ENCODE measurements at places on chromosomes 6 and 20.

DNA sequence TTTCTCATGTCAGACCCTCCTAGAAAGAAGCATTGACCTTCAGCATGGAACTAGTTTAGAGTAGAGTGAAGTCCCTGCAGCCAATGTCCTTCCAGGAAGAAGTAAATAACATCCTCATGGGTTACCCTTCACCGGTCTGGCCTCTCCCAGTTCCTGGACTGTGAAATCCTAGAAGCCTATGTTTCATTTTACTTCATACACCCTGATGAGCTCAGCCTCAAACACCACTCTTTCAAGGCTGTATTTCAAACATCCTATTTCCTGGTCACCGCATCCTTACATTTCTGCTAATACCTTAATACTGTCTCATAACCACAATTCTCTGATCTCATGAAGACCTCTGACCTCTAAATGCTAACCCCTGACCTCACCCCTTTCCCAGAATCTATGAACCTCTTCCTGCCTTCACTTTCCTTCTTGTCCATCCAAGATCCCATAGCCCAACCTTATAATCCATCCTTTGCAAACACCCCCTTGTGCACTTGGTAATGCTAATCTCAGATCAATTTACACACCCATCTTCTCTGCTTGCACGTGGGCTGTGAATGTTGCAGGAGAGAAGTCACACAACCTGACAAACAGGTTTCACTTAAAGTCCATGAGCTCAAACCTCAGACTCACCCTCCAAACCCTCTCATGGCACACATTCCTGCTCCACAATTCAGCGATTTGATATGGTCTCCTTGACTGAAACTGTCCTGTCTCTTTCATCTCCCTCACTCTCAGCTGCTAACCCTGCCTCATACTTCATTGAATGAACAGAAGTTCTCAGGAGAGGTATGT, 30.2 kb downstream of the SLC2A10 start:
- no peak for DNase-seq

- no peak for DNase-seq
Observed at GRCh38 chr6:35202066-35202546, 11.7 kb upstream of the SCUBE3 start.

DNA sequence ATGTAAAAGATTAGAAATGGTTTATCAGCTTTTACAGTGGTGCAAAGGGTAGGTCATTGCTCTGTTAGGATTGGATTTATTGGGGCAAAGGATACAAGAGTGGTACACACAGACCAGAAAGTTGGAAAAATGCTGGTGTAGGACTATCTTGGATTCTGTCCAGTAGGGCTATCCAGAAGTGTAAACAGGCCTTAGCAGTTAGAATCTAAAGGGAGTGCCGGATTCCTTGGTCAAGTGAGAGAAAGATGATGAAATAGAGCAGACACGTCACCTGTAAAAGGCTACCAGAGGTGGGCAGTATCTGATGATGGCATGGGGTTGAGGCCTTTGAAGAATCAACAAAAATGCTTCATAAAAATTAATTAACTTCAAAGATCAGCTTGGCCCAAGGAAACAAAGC, 975.9 kb downstream of the KIF16B start:
- no peak for DNase-seq

GRCh38 chr6:133956416-133957049, 3.5 kb downstream of the TBPL1 start:
- no peak for DNase-seq

DNA sequence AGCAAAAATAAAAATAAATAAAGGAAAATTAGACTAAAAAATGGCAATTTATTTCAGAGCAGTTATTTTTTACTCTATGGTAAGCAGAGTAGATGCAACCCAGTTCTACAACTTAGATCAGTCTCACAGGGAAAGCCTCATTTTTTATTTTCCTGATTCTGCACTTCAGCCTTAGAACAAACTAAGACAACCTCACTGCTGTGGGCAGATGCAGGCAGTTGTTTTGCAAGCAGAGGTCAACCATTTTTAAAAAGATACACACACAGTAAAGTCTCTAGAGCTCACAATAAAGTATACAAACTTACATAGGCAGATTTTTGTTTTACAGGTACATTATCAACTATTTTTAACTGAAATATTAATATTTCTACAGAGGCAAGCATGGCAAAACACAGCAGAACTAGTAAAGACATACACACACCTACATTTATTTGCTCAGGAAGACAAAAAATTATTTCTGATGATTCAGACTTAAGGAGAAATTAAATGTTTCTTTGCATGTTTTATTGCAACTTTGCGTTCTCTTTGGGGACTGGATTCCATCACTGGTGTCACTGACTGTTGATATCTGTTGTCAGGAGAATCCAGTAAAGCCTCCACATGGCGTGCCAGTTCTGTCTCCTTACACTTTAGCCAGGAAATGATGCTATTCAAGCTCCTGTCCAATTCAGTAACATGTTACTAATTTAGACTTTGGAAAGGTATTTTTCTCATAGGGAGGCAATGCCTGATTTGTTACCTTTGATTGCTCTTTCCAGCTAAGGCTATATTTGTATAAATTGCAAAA, 102.7 kb downstream of the TRDN start:
- no peak for DNase-seq

DNA sequence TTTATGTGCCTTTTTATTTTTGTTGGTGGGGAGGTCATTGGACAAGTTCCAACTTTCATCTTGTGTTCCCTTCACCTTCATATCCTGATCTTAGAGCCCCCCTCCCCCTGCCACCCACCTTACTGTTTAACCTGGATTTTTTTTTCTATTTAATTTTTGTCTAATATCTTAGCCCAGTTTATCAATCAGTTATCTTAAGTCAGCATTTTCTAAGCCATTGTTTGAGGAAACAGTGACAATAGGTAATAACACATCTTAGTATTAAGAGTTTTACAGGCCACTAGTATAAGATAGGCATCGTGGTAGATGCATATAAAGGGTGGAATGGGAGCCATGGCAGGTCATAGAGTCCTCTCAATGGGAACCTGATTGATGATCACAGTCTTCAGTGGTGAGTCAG, 2.4 kb downstream of the ABT1 start:
- no peak for DNase-seq

DNA sequence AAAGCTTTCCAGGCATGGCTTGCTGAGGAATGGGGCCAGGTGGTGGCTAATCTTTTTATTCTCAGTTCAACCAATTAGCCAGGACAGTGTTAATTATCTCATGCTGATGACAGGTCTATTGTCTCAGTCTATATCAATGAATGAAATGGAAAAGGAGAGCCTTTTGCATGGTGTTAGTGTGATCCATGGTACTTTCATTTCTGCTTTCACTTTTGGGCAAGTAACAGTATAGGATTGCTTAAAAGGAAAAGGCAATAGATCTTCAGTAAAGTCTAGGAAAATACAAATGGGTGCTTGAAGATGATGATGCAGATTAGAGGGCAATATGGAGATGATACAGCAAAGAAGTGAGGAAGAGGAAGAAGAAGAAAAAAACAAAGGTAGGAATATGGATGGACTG, 430.3 kb downstream of the TFAP2A start:
- no peak for DNase-seq

DNA sequence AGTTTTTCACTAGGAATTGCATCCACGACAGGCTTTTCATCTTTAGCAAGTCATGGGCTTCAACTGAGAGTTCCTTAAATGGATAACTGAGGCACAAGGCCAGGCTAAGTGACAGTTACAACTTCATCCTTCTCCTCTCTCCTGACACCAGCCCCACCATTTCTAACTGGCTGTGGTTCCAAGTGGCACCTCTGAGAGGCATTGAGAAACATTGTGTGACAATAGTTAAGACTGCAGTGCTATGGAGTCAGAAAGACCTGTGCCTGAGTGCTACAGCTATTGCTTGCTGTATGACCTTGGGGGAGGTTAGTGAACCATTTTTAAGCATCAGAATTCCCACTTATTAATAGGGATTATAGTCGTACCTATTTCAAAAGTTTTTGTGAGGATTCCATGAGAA, 26.2 kb upstream of the MLIP start:
- DNase-seq, result no peak

- no peak for DNase-seq
Observed at GRCh38 chr20:34875642-34876405, 588 bp upstream of the ACSS2 start.

- no peak for DNase-seq
Observed at GRCh38 chr20:15922556-15922955, 650.7 kb downstream of the KIF16B start.

GRCh38 chr6:4370066-4370465, 234.7 kb upstream of the ECI2 start:
- no peak for DNase-seq

All from stimulated activated CD4-positive, alpha-beta T cell treated with anti-CD3 and anti-CD28 coated beads, TNF-alpha, amount 100 ng/mL, for 1 hour (primary cell).